ENCODE measurements at places on chromosomes 6 and 20.

DNA sequence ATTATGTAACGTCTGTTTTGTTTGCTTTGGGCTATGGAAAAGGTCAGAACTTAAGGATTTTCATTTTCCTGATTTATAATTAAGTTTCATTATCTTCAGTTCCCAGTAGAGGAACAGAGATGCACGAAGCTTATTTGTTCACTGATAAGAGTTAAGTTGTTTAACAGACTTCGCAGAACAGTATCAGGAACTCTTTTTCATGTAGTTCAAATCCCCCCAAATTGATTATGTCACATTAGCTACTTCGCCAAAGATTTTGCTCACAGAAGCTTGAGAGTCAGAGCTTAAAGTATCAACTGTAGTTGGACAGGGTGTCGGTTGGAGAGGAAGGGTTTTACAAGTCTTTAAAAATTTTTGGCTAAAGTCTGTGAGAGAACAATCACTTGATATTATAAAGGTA, 43.4 kb downstream of the ZHX3 start:
- DNase-seq, result no peak

- DNase-seq, result no peak
Measured at GRCh38 chr20:4893709-4894108, 107.6 kb downstream of the SLC23A2 start.

DNA sequence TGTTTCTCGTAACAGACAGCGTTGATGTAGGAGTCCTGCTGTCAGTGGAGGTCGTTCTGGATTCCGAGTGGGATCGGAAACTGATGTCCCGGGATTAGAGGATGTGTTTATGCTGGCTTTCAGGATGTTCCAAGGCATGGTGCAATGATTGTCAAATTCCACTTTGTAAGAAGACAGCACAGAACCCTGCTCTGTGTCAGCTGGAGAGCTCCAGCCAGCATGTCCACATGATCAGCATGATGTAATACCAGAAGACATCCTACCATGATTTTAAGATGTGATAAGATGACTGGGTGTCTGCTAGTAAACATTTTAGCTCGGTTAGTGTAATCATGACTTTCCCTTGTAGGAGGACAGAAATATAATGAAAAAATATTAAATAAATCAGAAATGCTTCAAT, 20.3 kb downstream of the ENPP1 start:
- no peak for DNase-seq

- no peak for DNase-seq
Measured at GRCh38 chr6:88349511-88349910, 183.4 kb upstream of the CNR1 start.

DNA sequence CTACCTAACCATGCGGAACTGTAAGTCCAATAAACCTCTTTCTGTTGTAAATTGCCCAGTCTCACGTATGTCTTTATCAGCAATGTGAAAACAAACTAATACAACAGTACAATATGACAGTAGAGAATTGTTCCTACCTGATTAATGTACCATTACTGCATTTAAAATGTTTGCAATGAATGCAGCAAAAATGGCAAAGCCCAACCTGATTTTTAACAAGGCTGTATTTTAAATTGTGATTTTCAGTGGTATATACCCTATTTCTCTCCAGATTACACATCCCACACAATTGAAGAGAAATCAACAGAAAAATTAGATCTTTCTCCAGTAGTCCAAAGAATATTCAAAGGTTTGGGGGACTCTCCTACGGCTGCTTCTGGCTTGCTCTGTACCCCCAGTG, 3.3 kb upstream of the PCSK2 start:
- DNase-seq, result no peak

DNA sequence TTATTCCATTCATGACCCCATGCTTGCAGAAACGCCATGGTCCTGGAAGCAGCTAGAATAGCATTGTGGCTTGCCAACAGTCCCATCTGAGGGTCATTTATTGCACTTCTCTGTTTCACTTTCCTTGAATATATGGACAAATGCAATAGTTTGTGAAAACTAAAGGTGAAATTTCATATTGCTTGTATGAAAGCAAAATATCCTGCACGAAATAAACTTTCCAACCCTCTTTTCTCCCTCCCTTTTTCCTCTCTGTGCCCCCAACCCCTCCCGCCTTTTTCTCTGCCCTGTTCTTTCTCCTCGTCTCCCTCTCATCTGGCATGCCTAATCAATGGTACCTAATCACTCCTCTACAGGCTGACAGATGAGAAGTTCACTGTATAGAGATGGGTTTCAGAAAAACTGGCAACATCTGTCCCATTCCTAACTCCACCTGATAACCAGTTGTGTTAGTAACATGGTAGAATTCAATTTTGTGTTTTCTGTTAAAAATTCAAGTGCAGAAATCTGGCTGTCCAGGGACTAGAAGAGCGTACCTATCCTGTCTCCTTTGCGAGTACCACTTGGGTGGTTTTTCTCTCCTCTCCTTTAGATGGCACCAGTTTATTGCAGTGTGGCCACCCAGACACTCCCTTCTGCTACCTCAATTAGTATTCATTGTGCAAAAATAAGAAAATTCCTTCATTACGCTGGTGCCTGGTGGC, 198.6 kb downstream of the FOXA2 start:
- no peak for DNase-seq

DNA sequence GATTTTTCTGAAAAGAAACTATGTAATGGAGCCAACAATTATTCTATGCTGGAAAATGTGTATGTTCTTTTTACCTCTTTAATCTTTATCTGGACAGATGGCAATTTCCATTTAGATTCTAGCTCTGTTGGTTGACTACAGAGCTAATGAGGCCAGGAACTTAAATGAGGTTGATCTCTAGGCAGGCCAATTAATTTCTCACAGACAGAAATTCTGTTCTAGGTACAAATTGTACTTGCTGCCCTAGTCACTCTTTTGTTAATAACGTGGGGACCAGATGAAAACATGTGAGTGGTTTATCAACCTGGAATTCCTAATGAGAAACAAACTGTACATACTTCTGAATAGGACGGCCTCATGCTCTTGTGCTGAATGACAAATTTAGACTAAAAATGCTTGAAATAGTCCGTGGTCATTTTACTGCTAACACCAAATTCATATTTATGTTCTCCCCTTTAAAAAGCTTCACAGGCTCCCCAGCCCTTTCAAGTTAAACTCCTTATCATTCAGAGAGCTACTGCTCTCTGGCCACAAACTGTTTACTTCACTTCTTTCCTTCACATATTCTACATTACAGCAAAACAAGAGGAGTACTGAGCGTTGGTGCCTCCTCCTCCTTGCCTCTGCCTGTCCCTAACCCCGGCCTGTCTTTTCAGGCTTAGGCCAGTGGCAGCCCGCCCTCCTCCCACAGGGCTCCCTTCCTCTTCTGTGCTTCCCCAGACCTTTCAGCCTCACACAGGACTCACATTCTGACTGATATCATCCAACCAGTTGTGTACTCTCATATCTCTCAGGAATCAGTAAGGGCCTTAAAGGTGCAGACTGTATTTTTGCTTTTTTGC, 41.4 kb downstream of the DTNBP1 start:
- DNase-seq, result peak; percentile 6

Measured in NAMALWA (cell line).